ENCODE measurements at places on chromosomes 6 and 20.
A peak's percentile ranks its signal among the peaks of the same experiment; 100 is the strongest.

- DNase-seq: no peak
These were observed 6.4 kb downstream of the GDAP1L1 start for GRCh38 chr20:44253528-44253927.

GRCh38 chr20:33263784-33264183 is 19.2 kb upstream of the BPIFB1 start:
- no peak for DNase-seq

DNA sequence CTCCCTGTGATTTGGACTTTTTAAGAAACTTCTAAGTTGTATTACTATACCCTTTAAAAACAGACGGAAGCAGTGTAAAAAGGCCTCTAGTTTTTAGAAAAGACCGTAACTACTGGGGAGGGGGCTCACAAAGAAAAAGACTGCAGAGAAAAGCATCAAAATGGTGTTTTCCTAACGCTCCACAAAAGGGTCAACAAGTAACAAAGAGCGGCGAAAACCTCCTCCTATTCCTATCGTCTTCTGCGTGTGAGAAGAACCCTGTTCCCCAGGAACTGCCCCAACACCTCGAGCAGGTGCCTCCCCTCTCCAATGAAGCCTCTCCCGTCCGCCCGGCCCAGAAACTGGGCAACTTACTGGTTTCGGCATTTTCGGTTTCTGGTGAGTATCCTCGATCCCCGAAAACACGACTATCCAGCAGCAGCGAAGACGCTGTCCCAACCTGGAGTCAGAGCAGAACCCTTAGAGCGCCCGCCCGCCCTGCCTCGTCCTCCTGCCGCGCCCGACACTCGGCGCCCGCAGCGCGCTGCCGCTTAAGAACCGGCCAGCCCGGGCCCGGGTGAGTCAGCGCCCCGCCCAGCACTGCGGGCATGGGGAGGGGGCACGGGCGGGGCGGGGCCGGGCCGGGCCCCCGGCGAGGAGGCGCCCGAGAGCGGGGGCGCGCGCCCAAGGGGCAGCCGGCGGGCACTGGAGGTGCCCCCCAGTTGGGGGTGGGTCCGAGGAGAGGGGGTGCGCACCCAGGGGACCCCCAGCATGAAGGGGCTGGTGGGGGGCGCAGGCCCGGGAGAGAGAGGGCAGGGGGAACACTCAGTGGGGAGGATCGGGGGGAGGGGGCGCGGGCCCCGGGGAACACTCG is 1.2 kb downstream of the EZR start:
- DNase-seq: peak; percentile 58

- no peak for DNase-seq
These were observed 87.8 kb downstream of the DCDC2 start for GRCh38 chr6:24270011-24270410.

DNA sequence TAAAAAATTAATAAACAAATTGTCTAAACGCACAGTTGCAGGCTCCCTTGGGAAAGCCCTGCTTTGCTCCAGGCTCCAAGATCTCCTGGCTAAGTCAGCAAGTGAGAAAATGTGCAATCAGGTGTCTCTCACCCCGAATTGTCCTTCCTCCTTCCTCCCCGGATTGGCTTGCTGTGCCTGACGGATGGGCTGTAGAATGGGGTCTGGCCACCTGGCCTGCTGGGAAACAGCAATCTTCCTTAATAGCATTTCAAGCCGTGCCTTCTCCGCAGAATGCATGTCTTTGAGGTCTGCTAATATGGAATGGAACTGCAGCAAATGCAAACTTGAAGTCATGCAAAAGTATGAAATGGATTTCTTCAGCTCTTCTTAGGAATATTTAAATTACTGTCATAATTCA is 43.7 kb upstream of the CDKAL1 start:
- no peak for DNase-seq

Data from stimulated activated CD4-positive, alpha-beta T cell treated with anti-CD3 and anti-CD28 coated beads, Interleukin-12 subunit alpha, Interleukin-12 subunit beta, amount 100 ng/mL, for 24 hours (primary cell).